ENCODE measurements at places on chromosomes 2 and 18. TPM values are rescaled to one million over a fixed set of nuclear protein-coding genes. Genes with fewer than 3 reads are reported as not detected.
A peak's percentile ranks its signal among the peaks of the same experiment; 100 is the strongest.

Gene ZC3H6
- 8.8 TPM for total RNA-seq

- no peak for DNase-seq
These were observed 104.3 kb downstream of the TTC27 start for GRCh38 chr2:32732120-32732519.

Gene SLC20A1
- 64.3 TPM for total RNA-seq

- no peak for DNase-seq
These were observed 146.3 kb downstream of the TGIF1 start for GRCh38 chr18:3596324-3596636.

Gene GMCL1
- 30.2 TPM for total RNA-seq

GRCh38 chr2:39370101-39370500 is 67.0 kb downstream of the MAP4K3 start:
- DNase-seq, result no peak

DNA sequence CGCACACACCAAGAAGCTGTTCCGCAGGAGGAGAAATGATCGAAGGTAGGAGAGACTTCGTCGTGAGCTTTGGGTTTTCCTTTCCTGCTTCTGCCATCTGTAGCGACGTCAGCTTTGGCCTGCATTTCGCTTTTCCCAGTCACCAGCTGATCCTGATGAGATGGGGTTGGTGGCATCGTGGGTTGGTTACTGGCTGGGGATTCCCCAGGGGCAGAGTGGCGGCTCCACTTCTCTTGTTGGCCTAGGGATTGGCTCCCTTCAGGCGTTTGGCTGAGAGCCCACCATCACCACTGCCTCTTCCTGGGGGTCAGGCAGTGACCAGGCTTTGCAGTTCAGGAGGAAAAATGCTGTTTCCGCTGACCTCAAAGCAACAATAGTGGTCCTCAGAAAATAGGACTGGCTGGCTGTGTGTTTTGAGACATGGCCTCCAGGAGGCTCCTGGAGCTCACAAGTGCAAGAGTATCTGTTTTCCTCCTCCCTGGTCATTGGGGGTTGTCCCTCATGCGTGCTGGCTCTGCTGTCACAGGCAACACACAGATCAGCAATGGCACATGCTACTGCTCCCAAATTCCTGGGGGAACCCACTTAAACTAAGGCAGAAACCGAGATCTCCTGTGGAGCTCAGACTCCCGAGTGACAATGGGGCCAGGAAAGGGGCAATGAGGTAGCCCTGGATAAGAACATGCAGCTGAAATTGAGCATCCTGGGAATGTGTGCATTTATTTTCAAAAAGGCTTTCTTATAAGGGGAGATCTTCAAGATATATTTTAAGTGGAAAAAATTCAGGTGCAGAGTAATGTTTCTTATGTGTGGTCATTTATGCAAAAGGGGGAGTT is 173.0 kb downstream of the CTIF start:
- peak; percentile 38 for DNase-seq

Gene CD8A
- total RNA-seq, result 4.1 TPM

Data from mucosa of descending colon (tissue), 3 donors.